ENCODE measurements at places on chromosomes 11 and 22.
A peak's percentile ranks its signal among the peaks of the same experiment; 100 is the strongest.

DNA sequence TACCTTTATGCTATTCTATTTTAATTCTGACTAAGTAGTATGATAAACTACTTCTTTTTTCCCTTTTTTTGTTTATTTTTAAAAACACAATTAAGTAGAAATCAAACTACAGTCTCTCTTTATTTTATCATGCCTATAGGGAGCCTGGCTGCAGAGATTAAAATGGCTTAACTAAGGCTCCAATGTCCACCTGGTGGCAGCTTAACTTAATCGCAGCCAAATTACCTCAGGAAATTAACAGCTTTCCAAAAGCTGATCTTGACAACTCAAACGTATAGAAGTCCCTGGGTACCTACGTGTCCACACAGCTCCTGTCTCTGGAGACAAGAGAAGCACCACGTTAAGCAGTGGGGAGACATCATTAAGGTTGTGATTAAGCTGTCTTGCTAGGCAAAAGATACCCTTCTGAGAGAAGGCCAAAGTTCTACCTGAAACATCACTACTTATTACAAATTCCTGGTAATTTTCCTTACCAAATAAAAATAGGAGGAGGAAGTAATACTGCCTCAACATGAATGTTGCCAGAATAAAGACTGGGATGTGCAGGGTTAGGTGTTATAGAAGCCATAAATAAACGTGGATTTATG is 63.2 kb upstream of the SNX19 start:
- no peak for DNase-seq

GRCh38 chr11:65498977-65499712 is at the start of gene MALAT1:
MALAT1 (plus strand) TSS chr11:65499045.
- DNase-seq = peak; percentile 89

GRCh38 chr22:26453812-26454500 is 24.9 kb downstream of the ASPHD2 start:
- DNase-seq = no peak

- DNase-seq = no peak
Measured at GRCh38 chr11:23903044-23903704, 593.7 kb upstream of the LUZP2 start.

- DNase-seq = no peak
Measured at GRCh38 chr11:122430490-122430889, 225.0 kb upstream of the UBASH3B start.

DNA sequence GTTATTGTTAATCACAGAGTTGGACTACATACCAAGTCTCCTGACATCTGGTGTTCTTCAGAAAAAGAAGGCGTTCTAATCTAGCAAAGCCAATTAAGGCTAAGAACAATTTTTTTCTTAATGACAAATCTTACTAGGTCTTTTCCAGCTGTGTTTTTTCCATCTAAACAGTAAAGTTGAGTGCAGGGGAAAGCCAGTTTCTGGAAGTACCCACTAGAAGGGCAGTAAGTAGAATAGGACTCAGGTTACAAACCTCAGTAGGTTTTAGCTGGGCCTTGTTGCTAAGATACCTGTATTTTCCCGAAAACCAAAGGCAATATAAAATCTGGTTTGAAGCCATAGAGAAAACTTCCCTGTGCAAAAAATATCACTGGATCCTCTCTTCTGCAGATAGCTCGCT is 351.9 kb downstream of the ETS1 start:
- DNase-seq = no peak

- no peak for DNase-seq
Measured at GRCh38 chr11:108512708-108513107, 14.5 kb upstream of the POGLUT3 start.

DNA sequence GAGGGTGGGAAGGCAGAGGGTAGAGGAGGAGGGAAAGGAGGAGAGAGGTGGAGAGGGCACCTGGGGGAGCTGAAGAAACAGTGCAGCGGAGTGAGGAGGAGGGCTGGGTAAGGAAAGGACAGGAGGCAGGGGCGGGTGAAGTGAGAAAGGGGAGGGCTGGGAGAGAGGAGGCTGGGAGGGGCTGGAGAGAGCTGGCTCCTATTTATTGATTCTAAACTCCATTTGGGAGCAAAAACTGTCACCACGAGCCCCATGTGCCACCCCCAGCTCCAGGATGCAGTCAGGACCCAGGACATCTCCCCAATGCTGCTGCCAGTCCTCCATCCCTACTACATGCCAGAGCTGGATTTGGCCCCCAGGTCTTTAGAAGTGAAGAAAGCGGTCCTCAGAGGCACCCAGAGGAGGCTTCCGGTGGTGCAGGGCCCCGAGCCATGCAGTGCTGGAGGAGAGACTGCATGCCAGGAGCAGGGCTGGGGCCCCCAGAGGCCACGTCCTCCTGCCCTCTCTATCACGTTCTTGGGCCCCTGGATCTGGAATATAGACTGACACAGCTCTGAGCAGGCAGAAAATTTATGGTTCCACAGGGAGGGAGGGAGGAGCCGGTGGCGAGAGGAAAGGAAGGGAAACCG is 53.7 kb downstream of the SLC22A12 start:
- DNase-seq = no peak

- DNase-seq = no peak
Measured at GRCh38 chr11:27248576-27249509, 114.2 kb downstream of the CCDC34 start.

GRCh38 chr22:36644333-36644757 is 59.2 kb downstream of the CACNG2 start:
- DNase-seq = no peak

DNA sequence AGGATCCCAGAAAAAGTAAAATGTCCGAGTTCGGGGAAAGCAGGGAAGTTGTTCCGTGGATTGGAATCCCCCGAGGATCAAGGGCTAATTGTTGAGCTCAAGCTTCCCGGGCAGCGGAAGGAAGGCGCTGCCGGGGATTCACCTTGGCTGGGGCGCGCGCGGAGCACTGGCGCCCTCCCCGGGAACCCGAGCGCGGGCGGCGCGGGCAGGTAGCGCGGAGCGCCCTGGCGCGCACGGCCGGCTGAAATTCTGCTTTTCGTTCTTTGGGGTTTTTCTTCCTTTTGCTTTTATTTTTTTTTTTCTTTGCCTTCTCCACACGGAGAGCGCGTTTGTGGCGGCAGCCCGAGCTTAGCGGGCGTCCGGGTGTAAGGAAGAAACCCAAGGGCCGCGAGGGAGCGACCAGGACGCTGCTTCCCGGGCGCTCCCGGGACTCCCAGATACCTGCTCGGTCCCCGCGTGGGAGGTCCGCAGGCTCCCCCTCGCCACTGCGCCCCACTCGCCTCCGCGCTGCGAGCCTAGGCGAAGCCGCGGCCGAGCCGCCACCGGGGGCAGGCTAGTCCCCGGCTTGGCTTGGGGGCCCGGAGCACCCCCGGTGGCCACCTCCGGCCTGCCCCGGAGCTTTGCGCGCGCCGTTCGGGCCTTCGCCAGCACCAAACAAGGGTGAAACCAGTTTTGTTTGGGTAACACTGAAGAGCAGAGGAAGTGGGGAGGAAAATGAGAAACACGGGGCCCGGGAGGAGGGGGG is 4.8 kb upstream of the IGF2 start:
- no peak for DNase-seq

DNA sequence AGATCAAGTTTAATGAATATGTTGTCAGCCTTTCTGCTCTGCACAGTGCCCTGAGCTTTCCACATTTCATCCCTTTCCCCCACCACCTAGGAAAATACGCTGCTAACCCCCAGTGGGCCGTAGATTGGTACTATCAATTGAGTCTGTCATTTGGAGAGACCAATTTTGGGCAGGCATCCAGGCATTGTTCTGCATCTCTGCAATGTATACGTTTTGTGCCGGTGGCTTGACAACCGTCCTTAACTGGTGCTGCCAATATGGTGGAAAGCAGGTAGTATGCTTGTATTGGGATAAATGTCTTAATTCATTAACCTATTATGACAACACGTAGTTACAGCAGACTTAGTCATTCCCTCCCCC is 1.3 kb downstream of the ELMOD1 start:
- DNase-seq = no peak

DNA sequence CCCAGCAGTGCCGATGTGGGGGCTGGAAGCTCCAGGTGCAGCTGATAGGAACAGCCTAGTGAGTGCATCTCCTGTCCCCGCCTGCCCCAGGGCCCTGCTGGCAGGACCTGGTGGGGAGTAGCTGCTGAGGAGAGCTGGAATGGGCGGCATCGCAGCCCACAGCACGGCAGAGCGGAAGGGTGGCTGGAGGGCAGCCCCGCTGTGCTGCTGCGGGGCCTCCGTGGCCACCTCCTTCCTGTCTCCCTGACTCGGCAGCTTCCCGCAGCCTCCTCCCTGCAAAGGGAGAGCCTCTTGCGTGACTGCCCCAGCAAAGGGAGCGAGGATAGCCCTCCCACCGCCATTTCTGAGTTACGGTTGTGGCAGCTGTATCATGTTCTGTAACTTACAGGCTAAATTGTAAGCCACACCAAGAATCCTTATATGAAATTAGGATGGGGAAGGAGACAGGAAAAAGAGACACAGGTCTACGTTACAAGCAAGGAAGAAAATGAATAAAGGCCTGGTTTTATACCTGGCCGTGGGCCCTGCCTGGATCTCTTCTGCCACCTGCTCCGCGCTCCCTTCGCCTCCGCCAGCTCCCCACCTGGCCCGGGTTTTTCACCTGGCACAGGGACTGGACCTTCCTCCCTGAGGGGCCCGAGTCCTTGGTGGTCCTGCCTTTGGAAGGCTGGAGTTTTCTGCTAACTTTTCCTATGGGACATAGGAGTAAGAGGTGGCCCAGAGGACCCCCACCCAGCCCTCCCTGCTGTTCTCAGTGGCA is 10.0 kb downstream of the TPCN2 start:
- DNase-seq = no peak

DNA sequence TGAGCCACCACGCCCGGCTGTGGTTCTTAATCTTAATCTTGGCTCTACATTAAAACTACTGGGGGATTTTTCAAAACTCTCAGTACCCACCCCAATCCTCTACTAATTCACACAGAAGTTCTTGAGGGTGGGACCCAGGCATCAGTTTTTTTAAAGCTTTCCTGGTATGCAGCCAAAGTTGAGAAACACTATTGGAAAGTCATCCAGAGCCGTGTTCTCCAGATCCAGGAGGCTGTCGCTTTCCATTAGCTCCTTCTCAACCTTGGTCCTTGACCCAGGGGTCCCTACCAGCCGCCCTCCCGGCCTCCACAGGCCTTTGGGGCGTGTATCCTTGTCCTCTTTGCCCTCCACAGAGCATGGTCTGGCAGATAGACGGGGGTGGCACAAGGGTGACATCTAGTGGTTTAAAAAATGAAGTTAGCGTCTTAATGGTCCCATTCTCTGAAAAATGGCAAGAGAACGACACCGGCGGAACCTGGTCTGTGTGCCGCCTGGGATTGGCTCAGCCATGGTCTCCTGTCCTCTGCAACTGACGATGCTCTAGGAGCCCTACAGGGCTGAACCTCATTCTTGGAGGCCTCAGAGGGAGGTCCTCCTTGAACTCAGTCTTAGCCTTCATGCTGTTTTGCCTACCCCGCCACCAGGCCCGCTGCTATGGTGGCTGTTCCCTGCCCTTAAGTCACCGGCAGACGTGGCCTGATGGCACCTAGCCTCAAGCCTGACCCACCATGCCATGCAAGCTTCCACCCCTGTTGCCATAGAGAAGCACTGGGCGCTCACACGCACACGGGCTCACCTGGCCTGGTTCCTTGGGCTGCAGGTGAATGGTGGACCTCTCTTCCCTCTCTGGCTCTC is 152.0 kb upstream of the SYN3 start:
- no peak for DNase-seq

GRCh38 chr11:66818231-66818955 is 24.8 kb upstream of the RCE1 start:
- no peak for DNase-seq

GRCh38 chr11:115324581-115325432 is 179.4 kb downstream of the CADM1 start:
- no peak for DNase-seq

DNA sequence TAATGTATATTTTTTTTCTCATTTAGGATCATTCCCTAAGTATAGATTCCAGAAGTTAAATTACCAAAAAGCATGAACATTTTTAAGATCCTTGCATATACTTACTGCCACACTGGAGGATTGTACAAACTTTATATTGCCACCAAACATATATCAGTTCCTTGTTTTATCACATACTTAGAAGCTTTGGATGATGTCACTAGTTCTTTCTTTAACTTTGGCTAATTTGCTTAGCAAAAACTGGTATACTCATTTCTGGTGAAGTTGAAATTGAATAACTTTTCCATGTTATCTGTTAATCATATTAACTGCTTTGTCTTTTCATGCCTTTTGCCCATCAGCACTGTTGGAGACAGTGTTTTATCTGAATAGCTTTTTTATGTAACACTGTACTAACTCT is 31.6 kb upstream of the PRDM10 start:
- DNase-seq = no peak

GRCh38 chr22:17369439-17370025 is at the start of gene CECR2:
CECR2 (plus strand) TSS chr22:17369460; CDS start chr22:17369784, 324 bp downstream.
- DNase-seq = no peak

GRCh38 chr22:47574556-47574955 is 812.1 kb downstream of the TBC1D22A start:
- DNase-seq = no peak

DNA sequence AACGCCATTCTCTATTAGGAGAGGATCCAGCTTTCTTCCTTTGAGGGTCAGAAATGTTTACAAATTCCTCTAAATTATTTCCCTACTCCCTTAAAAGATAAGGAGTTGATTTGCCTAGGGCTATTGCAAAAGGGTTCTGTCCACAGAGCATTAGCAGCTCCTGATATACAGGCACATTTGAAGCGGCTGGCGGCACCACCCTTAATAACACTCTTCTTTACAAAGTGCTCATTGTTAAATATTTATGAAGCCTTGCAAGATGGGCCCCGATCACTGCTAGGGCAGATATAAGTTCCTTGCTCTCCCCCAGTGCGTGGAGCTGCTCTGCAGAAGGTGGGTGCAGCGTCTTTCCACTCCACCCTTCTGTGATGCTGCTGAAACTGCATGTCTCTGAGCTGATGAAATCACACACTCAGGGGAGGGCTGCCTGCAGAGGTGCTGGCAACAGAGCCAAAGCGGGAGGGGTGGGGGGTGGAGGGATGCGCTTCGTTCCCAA is 116.7 kb upstream of the NTM start:
- DNase-seq = no peak

GRCh38 chr11:128039140-128040021 is 548.0 kb downstream of the ETS1 start:
- DNase-seq = peak; percentile 65

DNA sequence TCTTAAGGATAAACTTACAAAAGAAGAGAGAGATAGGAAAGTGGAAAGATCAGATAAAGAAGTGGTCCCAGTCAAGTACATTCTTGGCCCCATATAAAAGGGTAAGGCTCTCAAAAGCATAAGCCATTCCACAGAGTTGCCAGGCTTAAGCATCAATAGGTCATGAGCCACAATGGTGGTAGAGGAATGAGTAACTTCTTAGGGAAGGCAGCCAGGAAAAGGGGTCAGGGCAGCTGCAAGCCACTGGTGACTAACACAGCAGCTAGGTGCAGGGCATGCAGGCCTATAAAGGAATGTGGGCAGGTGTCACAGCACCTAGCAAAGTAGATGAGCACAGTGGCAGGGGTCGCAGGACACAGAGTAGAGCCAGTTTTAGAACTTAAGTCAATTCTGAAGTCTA is 302.6 kb upstream of the FAT3 start:
- DNase-seq = no peak

GRCh38 chr22:39662686-39663052 is 92.1 kb downstream of the CACNA1I start:
- DNase-seq = no peak

- DNase-seq = no peak
Measured at GRCh38 chr22:50017701-50018224, 5.2 kb upstream of the IL17REL start.

All from activated T-helper 1 cell treated with Interleukin-2 at 50 U/mL for 16 hours (primary cell).